ENCODE measurements at places on chromosomes 4 and X. TPM values are rescaled to one million over a fixed set of nuclear protein-coding genes. Genes with fewer than 3 reads are reported as not detected.
A peak's percentile ranks its signal among the peaks of the same experiment; 100 is the strongest.

MAGEB17 gene
- 0.13 TPM for polyA plus RNA-seq

SLC9A6 gene
- 6.7 TPM for polyA plus RNA-seq

RGS12 gene
- polyA plus RNA-seq: 11.4 TPM

HERC3 gene
- polyA plus RNA-seq: 7.2 TPM

TSPAN6 gene
- polyA plus RNA-seq: 20.9 TPM

PDGFRA gene
- 28.6 TPM for polyA plus RNA-seq

PAGE4 gene
- polyA plus RNA-seq: not detected

TEX13C gene
- 0.13 TPM for polyA plus RNA-seq

NAT8L gene
- 0.43 TPM for polyA plus RNA-seq

AIMP1 gene
- polyA plus RNA-seq: 20.4 TPM

MAGEB10 gene
- not detected for polyA plus RNA-seq

GRCh38 chr4:152408514-152409327, 127.2 kb downstream of the FBXW7 start:
- no peaks in the 10 kb centered on the region for H3K27me3 ChIP-seq
- no peak overlapping the region for H3K27ac ChIP-seq
- peak; percentile 8 for DNase-seq
- H3K36me3 ChIP-seq: peaks cover 11% of the 10 kb centered on the region
- no peak overlapping the region for H3K4me3 ChIP-seq
- no peaks in the 10 kb centered on the region for H3K4me1 ChIP-seq

- no peaks in the 10 kb centered on the region for H3K36me3 ChIP-seq
- H3K4me1 ChIP-seq: peaks cover 2% of the 10 kb centered on the region
- peak; percentile 12 for DNase-seq
- H3K27ac ChIP-seq: no peak overlapping the region
These were observed 14.8 kb downstream of the FAM53A start for GRCh38 chr4:1669270-1669669.

GRCh38 chrX:124217304-124218251, 114.9 kb upstream of the TEX13D start:
- H3K4me3 ChIP-seq: no peak overlapping the region
- DNase-seq: no peak
- H3K36me3 ChIP-seq: no peaks in the 10 kb centered on the region
- peak overlapping the region; percentile 80 for H3K27ac ChIP-seq
- H3K27me3 ChIP-seq: no peaks in the 10 kb centered on the region

GRCh38 chr4:8699063-8699385, 106.5 kb downstream of the CPZ start:
- no peaks in the 10 kb centered on the region for H3K27me3 ChIP-seq
- no peaks in the 10 kb centered on the region for H3K36me3 ChIP-seq
- no peak overlapping the region for H3K27ac ChIP-seq

DNA sequence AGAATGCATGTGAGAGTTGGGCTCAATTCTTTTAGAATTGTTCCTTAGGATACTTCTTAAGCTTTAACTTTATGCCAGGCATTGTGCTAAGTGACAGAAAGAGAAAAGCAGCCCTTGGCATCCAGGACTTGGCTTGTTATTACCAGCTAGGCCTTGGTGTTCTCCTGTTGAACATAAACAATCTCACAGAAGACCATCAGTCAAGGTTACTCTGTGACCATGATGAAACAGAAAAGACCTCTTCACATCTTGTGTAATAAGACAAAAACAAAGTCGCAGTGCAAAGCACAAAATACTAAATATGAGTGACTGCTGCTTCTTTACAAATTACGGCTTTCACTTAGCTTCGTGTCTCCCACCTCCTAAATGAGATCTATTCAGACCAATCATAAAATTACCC, 71.6 kb downstream of the CHIC2 start:
- no peak for DNase-seq
- H3K27ac ChIP-seq: no peak overlapping the region
- H3K4me1 ChIP-seq: no peaks in the 10 kb centered on the region
- H3K4me3 ChIP-seq: no peak overlapping the region

GRCh38 chr4:118264096-118264495, 88.7 kb downstream of the PRSS12 start:
- H3K4me3 ChIP-seq: no peak overlapping the region
- no peaks in the 10 kb centered on the region for H3K36me3 ChIP-seq
- no peaks in the 10 kb centered on the region for H3K4me1 ChIP-seq

DNA sequence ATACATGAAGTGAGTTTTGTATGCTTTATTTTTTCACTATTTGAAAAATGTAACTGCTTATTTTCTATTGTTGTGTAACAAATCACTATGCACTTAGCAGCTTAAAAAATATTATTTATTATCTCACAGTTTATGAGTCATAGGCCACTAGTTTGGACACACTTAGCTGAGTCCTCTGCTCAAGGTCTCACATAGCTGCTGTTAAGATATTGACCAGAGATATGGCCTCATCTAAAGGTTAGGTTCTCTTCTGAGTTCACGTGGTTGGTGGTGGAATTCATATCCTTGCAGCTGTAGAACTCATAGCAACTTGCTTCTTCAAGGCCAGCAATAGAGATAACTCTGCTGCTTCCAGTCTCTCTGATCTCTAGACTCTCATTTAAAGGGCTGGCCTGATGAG, 534.4 kb downstream of the SPRY1 start:
- H3K27ac ChIP-seq: no peak overlapping the region
- no peaks in the 10 kb centered on the region for H3K36me3 ChIP-seq
- no peaks in the 10 kb centered on the region for H3K27me3 ChIP-seq
- no peak for DNase-seq
- H3K4me1 ChIP-seq: no peaks in the 10 kb centered on the region

DNA sequence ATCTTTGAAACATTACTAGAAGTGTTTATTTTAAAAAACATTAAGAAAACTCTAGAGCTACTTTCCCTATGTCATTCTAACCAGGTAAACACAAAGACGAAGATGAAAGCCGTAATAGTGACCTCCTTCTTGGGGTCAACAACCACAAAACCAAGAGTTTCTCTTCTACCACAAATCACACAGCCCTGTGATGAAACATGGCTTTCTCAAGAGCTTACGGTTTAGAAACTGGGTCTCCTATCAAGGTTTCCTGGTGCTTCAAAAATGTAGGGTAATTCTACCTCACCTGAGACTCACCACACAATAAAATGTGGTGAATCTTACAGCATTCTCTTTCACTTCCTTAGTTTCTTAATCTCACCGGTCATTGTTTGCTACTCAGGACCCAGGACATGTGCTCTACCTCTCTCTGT, 50.9 kb downstream of the CORIN start:
- H3K36me3 ChIP-seq: no peaks in the 10 kb centered on the region
- no peak overlapping the region for H3K4me3 ChIP-seq
- H3K27me3 ChIP-seq: no peaks in the 10 kb centered on the region

GRCh38 chr4:87370068-87370467, 20.9 kb downstream of the HSD17B11 start:
- H3K36me3 ChIP-seq: peaks cover 35% of the 10 kb centered on the region
- no peaks in the 10 kb centered on the region for H3K27me3 ChIP-seq
- DNase-seq: no peak

GRCh38 chr4:111689731-111690130, 455.5 kb upstream of the FAM241A start:
- no peak for DNase-seq
- H3K4me1 ChIP-seq: no peaks in the 10 kb centered on the region
- H3K27ac ChIP-seq: no peak overlapping the region
- H3K4me3 ChIP-seq: no peak overlapping the region
- no peaks in the 10 kb centered on the region for H3K36me3 ChIP-seq

DNA sequence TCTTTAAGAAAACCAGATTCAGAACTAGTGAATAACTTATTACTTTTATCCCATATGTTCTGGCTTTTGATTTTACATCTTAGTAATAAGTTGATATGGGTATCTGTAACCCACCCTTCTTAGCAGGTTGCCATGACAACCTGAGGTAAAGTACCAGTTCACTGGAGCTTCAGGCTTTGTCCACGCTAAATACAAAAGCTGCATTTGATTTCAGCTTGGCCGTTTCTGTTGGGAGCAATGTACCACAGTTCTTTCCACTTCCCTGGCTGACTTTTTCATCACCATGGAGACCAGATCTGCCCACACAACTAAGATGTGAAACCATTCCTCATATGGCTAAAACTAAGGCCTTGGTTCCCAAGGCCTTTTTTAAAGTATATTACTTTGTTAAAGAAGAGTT, 26.1 kb downstream of the KLHL34 start:
- no peak for DNase-seq
- no peaks in the 10 kb centered on the region for H3K36me3 ChIP-seq
- H3K27ac ChIP-seq: no peak overlapping the region
- H3K27me3 ChIP-seq: no peaks in the 10 kb centered on the region

GRCh38 chr4:185742766-185743165, 69.2 kb downstream of the SORBS2 start:
- peaks cover 6% of the 10 kb centered on the region for H3K4me1 ChIP-seq
- DNase-seq: no peak
- H3K36me3 ChIP-seq: no peaks in the 10 kb centered on the region
- H3K27ac ChIP-seq: no peak overlapping the region
- no peak overlapping the region for H3K4me3 ChIP-seq
- no peaks in the 10 kb centered on the region for H3K27me3 ChIP-seq

DNA sequence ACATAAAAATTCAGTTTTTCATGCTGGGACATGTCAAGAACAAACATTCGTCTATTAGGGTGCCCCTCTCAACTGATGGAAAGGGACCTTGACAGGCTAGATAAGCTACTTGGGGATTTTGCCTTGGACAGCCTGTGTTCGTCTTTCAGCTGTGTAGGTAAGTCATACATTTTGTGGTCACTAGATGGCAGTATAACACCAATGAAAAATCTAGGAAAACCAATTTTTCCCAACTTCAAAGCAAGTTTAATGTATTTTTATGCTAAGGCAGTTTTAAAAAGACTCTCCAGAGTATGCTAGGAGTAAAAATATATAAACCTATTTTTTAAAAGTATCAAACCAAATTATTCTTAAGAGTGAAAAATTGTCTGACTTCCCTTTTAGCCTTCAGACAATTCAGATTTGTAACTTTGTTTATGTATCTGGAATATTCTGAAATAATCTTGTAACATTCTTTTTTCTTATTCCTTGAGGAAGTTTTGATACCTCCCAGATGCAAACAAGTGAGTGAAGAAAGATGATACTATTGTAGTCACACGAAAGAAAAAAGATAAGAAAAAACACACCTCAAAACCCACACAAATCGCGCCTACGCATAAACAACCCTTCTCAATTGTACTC, 158.3 kb downstream of the CPE start:
- no peaks in the 10 kb centered on the region for H3K36me3 ChIP-seq
- peak; percentile 32 for DNase-seq
- no peak overlapping the region for H3K4me3 ChIP-seq
- H3K4me1 ChIP-seq: no peaks in the 10 kb centered on the region
- H3K27ac ChIP-seq: no peak overlapping the region
